Dermis blood vessel endothelial cell (primary cell): ENCODE measurements at places on chromosomes 3 and 15. TPM values are rescaled to one million over a fixed set of nuclear protein-coding genes. Genes with fewer than 3 reads are reported as not detected.

- DNase-seq: no peak
These were observed 266.1 kb upstream of the NR2F2 start for GRCh38 chr15:96064351-96064756.

- DNase-seq: peak; percentile 71
These were observed 155.6 kb upstream of the STT3B start for GRCh38 chr3:31377045-31377642.

DNA sequence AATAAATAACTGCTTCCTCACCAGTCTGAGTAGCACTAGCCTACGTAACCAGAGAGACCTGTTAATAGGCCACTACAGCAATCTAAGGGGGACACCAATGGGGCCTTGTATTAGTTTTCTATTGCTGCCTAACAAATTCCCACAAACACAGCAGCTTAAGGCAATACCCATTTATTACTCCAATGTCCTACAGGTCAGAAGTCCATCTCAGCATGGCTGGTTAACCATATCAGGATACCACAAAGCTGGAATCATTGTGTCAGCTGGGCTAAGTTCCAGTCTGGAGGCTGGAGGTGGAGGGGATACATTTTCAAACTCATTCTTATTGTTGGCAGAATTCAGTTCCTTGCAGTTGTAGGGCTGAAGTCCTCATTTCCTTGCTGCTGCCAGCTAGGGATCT lies 331.9 kb downstream of the ULK4 start:
- DNase-seq: no peak

GRCh38 chr15:41971895-41972252 lies 483 bp downstream of the EHD4 start:
- no peak for DNase-seq

Gene RETNLB
- not detected in 2 replicates for total RNA-seq

GRCh38 chr15:41828807-41829141 lies 882 bp downstream of the JMJD7 start:
- peak; percentile 23 for DNase-seq

DNA sequence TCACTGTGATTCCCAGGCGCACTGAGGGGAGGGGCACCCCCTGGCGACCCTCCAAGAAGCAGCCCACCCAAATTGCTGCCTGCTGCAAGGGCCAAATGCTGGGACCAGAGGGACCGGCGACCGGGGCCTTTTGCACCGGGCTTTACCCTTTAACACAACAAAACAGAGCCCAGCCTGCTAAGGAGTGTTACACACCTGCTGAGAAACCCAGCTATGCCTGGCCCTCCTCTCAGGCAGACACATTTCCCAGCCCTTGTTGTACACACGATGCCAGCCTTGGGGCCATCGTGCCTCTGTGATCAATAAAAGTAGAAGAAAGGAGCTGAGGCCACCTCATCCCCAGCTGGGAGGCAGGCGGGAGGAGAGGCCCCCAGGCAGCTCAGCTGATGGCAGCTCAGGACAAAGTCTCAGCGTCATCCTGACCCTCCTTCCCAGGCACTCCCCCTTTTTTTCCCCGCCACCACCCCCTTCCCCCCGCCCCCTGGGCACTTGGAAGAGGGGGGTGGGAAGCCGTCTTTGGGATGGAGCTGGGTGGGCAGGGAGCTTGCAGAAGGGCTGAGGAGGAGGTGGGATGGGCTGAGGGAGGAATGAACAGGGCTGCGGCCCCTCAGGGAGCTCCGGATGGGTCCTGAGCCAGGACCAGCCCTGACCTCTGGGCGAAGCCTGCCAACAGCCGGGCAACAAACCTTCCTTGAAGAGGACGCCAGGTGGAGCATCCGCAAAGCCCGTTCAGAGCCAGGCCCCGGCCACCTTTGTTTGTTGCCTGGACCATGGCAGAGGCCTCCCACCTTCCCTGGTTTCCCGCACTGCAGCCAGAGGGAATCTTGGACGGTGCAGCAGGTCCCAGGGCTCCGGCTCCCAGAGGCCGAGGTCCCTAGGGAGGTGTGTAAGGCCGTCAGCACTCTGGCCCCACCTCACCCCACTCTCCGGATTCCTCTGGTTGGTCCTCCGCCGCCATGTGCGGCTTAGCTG lies 45.9 kb upstream of the SEC61A1 start:
- no peak for DNase-seq

- DNase-seq: no peak
These were observed 132.3 kb downstream of the SUCLG2 start for GRCh38 chr3:67522081-67522480.

- DNase-seq: peak; percentile 31
These were observed 4.1 kb downstream of the OSBPL11 start for GRCh38 chr3:125591116-125591760.

- no peak for DNase-seq
These were observed 73.2 kb downstream of the TLE3 start for GRCh38 chr15:70024521-70024920.

Gene CHST2
- 2.7 and 7.8 TPM in 2 replicates for total RNA-seq

GRCh38 chr3:58567251-58567515 lies 10.0 kb downstream of the FAM107A start:
- no peak for DNase-seq

DNA sequence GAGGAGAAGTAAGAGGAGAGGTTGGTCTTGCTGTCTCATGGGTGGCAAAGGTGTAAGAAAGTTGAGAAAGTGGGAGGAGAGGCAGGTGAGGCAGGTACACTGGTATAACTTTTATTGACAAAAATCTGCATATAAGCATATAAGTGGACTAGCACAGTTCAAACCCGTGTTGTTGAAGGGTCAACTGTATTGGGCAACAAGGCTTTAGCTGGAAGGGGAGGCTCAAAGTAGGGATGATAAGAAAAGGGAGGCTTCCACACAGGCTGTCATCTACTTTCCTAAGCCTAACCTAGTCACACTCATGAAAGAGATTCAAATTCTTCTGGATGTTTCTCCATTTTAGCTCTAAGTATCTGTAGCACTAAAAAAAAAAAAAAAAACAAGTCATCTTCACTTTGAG lies 188.1 kb upstream of the SEMA6D start:
- no peak for DNase-seq

DNA sequence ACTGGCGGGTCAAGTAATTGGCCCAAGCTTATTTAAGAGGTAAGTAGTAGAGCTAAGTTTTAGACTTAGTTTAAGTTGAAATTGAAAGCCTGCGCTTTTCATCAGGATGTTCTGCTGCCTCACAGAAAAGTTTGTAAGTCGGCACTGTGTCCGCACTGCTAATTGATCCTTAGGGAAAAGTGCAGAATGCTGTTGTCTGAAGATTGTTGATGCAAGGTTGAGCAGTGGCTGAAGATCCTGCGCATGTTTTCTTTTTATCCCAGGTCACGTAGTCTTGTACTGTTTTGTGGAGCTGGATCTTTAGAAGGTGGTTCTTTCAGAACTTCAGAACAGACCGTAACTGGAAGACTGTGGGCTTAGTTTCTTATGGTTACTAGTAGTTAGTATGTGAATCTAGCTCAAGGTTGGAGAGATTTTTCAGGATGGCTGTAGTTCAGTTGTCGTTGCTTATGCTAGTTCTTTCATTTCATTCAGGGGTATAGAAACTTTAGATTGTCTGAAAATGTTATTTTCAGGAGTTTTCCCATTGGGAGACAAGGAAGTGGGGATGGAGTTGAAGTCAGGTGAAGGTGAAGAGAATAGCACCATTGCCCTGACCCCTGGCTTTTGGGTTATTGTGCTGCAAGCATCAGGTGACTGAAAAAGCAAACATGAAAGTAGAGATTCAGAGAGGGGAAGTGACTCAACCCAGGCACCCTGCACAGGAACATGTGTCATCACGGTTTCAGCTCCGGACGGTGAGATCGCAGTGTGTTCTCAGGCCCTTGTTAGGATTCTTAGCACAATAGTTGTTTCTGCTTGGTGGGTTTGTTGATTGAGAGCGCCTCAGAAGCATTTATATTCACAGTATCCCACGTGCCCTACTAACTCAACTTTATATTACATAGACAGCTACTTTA lies 32.8 kb downstream of the AKAP13 start:
- peak; percentile 99 for DNase-seq

Gene OR5K2
- not detected in 2 replicates for total RNA-seq

GRCh38 chr3:122800706-122801237 lies 5.9 kb downstream of the SLC49A4 start:
- DNase-seq: no peak

DNA sequence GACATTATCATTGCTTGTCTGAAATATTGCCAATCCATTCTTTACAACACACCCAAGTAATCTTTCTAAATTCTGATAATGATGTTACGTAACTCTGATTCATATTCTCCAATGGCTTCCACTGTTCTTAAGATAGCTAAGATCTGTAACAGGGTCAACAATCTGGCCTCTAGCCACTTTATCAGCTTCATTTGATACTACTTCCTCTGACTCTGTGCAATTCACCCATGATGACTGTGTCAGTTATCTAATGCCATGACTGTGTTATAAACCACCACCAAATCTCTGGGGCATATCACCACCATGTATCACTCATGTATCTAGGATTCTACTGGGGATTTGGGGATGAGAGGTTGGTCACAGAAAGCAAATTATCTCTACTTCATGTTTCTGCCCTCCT lies 44.0 kb downstream of the CD200 start:
- DNase-seq: peak; percentile 48

DNA sequence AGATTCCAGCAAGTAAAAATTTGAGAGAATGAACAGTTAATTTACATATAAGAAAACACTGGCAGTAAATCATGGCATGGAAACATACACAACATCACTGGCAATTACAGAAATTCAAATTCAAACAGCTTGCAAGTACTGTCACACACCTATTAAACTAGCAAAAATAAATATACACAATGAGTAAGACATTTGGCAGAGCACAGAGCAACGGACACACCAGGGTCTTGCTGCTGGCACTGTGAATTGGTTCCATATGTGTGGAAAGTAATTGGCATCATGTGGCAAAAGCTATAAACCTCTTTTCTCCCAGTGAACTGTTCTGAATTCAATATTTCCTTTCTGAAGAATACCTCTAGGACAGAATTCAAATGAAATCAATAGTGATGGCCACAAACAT lies 78.3 kb downstream of the LRRK1 start:
- DNase-seq: no peak
